ENCODE measurements at places on chromosomes 7 and 10.

GRCh38 chr7:95517458-95517857 is 31.7 kb downstream of the ASB4 start:
- DNase-seq, result no peak

GRCh38 chr7:142513178-142513955 is 235.9 kb upstream of the PRSS1 start:
- DNase-seq, result no peak

DNA sequence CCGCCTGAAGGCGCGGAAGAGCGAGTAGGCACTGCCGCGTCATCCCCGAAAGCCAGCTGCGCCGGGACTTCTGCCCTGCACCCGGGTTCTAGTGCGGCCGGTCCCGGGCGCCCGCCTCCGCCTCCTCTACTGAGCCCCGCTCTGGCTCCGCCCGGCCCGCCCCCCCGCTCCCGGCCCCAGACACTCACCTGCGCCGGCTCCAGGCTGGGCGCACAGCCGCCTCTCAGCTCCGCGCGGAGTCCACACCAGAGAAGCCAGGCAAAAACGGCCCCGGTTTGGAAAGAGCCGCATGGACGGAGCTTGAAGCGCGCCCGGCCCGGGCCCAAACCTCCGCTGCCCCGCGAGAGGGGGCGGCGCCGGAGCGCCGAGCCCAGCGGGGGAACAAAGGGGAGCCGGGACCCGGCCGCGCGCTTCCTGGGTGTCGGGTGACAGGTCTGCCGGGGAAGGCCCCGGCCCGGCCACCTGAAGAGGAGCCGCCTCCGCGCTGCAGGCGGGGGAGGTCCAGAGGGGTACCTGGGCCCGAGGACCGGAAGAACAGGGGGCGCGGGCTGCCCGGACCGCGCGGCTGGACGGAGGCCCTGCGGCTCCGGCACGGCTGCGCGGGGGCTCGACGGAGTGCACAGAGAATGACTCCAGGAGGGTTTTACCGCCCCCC is 168.2 kb downstream of the NRF1 start:
- no peak for DNase-seq

GRCh38 chr7:105653441-105654005 is 72.2 kb upstream of the EFCAB10 start:
- DNase-seq, result no peak

DNA sequence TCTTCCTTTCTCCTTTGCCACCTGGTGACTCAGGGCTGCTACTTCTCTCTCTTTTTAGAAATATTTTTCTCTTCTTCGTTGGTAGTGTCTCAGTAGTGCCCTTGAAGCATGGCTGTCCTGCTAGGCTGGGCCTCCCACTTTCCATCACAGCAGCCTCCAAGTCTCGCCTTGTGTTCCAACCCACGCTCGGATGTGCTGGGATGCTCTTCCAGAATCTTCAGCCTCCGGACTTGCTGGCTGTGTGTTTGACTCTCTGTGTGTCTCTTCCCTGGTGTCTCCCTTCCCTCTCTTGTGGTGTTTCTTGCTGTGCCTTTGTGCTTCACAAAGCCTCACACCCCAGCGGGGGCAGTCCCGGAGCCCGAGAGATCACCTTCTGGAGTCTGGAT is 100.5 kb downstream of the INPP5A start:
- no peak for DNase-seq

DNA sequence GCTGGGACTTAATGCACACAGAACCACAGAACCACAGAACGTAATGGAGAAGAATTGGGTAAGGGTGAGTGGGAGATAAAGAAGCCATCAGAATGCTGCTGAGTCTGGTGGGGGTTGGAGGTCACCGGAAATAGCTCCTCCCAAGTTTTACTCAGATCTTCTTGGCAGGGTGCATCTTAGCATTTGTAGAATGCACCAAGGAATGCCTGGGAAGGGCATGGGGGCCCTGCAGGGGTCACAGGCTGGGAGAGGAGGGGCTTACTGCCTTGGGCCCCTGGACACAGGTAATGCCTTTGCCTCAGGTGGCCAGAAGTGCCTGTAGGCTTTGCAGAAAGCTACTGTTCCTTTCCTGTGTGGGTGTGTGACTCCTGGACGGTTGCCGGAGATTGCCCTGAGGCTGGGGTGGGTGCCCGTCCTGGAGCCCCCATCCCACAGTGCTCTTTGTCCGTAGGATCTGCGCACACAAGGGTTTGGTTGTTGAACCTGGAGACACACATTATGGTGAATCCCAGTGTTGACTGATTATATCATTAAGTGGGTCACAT is 55.1 kb downstream of the MGMT start:
- no peak for DNase-seq

- DNase-seq, result no peak
Observed at GRCh38 chr7:79281426-79281825, 172.0 kb downstream of the MAGI2 start.
